ENCODE measurements at places on chromosomes 2 and 18.

- no peak for DNase-seq
Measured at GRCh38 chr2:97718051-97718882, 4.9 kb downstream of the ZAP70 start.

GRCh38 chr2:148907085-148907785 lies 32.2 kb downstream of the KIF5C start:
- DNase-seq, result no peak

DNA sequence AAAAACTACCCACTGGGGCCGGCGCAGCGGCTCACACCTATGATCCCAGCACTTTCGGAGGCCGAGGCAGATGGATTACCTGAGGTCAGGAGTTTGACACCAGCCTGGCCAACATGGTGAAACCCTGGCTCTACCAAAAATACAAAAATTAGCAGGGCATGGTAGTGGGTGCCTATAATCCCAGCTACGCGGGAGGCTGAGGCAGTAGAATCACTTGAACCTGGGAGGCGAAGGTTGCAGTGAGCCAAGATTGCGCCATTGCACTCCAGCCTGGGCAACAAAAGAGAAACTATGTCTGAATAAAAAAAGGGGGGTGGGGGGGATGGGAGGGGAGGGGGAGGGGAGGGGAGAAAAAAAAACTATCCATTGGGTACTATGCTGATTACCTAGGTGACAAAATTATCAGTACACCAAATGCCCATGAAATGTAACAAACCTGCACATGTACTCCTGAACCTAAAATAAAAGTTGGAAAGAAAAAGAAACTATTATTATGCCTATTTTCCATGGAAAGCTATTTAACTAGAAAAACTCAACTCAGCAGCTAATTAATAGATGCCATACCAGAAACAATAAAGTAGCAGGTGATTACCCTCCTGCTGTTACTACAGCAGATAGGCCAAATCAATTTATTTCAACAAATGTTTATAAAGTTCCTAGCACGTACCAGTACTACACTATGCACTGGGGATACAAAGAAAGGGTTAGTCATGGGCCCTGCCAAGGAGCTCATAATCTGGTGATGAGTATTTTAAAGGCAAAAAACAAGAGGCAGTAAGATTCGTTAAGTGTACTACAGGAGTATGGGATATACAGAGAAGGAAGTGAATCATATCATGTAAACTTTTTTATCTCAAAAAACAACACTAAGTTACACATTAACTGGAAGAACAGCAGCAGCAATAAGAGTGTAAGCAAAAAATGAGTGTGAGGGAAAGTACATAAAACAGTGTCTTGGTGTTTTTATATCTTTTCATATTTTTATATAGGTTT lies 112.8 kb upstream of the SLC39A10 start:
- no peak for DNase-seq

GRCh38 chr2:18154812-18155211 lies 276.3 kb downstream of the KCNS3 start:
- no peak for DNase-seq

DNA sequence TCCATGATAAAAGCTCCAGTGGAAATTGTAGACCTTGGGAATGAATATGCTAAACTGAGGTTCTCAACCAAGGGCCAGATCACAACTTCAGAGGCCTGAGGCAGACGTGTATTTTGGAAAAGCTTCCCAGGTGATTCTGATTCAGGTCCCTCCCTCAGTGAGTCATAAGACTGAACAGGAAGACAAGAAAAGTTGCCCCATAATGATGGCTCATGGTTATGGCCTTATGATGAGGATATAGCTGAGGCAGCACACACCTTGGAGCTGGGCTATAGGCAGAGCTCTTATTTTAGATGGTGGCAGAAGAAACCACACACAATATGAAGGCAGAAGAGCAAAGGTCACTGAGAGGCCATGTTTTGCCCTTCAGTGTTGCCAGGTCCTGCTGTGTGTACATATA lies 9.6 kb downstream of the ANTXR1 start:
- no peak for DNase-seq

GRCh38 chr2:241843321-241844065 lies 15.2 kb downstream of the PDCD1 start:
- DNase-seq, result no peak

DNA sequence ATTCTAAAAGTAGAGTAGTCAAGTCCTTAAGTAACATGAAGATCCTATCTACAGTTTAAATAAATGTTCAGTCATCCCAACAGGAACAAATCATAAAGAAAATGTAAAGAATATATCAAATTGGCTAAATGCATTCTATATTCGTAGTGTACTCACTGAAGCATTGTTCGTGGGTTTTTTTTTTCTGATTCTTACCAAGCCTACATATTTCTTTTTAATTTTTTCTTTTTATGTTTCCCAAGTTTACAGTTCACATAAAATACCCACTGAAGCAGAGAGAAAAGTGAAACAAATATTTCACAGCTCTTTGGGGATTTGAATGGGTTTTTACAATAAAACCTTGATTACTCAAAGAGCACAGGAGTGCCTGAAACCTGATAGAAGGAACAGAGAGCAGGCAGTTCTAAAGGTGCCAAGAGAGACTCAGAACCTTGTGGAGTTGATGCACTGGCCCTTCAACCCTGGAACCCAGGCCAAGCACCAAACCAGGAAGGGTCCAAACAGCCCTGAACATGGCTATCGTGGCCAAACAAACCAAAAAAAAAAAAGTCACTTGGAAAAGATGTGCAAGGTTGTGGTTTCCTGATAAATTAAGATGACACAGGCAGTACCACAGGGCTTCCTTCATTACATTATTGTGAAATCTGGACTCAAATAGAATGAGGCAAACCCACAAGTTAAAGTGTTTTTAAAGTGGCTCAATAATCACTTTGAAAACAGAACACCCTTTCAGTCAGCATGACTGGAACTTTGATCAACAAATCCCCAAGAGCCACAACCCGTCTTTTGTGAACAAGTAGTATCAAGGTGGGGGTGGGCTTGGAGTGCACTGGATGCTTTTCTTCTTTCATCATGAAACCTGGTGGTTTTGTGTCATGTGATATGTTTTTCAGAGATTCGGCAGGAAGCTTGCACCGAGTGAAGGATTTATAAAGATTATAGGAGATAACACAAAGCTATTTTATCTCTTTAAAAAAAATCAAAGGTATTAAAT lies 245.0 kb upstream of the FN1 start:
- DNase-seq, result no peak

DNA sequence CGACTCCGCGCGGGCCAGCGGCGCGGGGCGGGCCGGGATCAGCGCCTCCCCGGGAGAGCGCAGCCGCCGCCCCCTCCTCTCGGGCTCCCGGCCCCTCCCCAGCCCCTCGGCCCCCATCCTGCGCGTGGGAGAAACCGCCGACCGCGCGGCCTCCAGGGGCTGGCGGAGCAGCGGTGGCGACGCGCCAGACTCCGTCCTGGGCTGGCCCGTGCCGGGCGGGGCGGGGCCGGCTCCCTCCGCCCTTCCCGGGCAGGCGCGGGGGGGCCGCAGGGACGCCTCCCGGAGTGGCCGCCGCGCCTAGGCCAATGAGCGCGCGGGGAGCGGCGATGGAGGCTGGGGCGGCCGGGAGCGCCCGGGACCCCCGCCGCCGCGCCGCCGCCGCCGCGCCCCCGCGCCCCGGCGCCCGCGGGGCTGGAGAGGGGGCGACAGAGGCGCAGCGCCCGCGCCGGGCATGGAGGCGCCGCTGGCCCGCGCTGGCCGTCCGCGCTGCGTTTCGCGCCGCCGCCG lies 49.1 kb downstream of the KCNIP3 start:
- no peak for DNase-seq

DNA sequence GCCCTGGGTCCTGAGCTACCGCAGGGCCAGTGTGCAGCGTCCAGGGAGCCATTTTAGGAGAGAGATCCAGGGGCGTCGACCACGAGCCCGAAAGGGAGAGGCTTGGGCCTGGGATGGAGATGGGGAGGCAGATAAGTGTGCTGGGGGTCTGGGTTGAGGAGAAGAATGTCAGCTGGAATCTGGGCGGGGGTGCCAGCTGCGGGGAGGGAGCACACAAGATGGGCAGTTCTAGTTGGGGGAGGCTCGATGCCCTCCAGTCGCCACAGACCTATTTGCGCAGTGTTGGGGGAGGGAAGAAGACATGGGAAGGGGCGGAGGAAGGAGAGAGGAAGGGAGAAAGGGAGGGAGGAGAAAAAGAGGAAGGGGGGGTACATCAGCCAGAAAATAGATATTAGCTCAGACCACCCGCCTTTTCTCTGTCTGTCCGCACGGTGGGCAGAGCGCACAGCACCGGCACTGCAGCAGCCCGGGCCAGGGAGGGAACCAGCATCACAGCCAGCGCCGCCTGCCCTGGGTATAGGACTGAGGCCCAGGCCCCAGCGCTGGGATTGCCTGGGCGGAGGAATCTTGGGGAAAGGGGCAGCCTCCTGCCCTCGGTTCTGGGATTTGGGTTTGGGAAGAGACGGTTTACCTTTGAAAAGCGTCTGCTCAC lies 1.9 kb upstream of the HOXD11 start:
- no peak for DNase-seq

DNA sequence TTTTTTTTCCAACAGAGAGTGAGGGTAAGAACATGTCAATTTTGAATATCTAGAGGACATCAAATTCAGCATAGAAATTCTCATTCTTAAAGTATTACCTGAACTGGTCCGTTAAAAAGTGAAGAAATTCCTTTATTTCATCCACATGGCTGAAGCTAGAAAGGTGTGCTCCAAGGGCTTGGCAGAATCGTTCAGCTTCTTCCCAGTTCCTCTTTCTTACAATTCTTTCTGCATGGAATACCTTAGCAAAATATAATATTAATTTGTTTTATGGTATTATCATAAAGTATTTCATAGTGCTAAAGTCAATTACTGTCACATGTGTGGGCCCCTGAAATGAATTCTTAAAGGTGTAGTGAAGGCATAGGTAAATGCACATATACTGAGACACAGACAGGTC lies 74.3 kb upstream of the CD302 start:
- DNase-seq, result no peak

DNA sequence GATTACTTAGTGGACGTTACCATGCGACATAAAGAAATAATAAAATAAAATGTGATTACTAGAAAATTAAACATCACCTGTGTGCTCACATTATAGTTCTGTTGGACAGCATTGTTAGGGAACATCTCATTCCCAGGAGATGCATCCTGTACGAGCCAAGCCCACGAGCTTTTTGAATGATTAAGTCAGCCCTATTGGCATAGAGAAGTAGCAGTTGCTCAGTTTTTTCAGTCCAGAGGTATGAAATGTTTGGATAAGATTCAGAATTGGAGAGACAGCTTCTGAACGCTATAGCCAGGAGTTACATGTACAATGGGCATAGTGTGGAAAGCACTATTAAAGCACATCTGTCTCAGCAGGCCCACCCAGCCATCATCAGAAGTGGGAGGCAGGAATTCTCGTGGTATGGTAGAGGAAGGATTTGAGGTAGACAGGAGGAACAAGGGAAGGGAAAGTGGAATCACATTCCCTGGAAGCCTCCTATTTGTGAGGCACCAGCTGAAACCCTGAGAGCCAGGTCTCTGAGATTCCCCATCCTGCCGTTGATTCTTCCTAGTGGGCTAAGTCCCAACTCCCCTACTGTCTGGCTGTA lies 8.6 kb downstream of the SPATS2L start:
- DNase-seq, result no peak

DNA sequence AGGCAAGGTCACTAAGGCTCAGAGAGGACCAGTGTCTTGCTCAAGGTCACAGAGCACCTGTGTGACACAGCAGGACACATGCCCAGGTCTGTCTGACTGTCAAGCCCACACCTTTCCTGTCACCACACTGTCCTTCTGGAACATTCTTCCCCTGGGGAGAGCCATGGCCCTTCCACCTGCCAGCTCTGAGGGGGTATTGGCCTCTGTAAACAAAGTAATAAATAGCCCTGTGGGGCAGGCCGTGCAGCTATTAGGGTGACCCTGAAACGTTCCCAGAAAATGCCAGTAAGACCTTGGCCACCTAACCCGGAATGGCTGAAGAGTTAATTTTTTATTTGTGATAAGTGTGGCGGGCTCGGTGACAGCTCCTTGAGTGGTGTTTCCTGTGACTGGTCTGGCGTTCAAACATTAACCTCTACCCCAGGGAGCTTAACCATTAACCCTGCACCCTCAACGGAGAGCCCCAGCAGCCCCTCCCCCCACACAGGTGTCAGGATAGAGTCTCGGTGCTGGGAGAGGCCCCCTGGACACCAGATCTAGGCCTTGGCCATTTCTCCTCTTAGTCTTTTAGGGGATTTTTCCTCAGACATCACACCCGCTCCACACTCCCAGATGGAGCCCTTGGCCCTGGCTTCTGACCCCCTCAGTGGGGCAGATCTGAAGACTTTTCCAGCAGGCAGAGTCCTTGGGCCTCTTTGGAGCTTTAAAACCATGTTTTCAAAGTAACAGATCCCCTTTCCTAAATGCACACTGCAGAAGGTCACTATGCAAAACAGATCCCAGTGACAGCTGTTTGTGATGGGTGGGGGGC lies 36.6 kb downstream of the SCTR start:
- no peak for DNase-seq

GRCh38 chr2:107597507-107597906 lies 229.2 kb upstream of the RGPD4 start:
- no peak for DNase-seq

DNA sequence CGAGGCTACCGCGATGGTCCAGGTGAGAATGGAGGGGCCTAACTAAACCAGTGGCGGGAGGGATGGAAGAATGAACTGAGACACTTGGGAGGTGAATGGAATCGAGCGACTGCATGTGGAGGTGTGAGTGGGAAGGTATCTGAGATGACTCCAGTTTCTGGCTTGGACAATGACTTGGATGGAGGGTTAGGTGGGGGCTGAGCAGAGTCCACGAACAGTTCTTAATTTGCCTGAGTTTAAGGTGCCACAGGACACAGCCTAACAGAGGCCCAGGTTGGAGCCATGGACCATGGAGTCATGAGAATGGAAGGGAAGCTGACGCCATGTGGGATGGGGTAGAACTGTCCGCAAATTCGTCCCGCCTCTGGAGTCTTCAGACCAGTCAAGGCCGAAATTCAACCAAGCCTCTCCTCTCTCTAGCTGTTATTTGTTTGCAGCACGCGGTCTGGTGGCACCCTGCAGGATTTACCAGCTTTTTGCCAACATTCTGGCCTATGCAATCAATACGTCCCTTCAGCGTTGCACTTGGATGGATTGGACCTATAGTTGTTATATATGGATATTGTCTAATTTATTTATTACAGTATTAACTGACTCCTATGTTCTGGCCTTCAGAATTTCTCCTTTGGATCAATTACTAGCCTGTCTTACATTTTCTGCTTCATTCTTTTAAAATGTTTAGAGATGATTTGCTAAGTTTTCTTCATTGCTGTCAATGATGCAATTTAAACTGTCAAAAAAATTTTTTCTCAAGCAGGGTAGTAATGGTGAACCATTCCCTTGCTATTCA lies 940 bp upstream of the BOLA3 start:
- DNase-seq, result no peak
